ENCODE measurements at places on chromosomes 5 and 9. TPM values are rescaled to one million over a fixed set of nuclear protein-coding genes. Genes with fewer than 3 reads are reported as not detected.

DNA sequence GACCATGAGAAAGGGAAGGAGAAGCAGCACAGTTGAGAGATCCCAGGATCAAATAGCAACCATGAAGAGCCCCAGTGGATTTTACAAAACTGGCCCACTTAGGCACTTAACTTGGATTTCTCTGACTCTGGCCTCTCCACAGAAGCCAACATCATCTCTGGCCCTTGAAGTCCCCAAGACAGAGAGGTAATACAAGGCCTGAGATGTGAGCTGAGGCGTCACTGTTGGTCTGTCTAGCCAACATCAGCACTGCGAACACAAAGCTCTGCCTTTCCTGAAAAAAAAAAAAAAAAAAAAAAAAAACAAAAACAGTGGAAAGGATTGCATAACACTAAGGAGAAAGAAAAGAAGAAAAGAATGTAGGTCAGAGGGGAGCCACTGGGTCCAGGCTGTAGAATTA lies 378.3 kb downstream of the BRINP1 start:
- DNase-seq, result no peak

Gene DRD1
- 0.18 TPM for total RNA-seq

Gene PCDHB4
- 2.3 TPM for total RNA-seq

- peak; percentile 19 for DNase-seq
Measured at GRCh38 chr9:14692470-14693250, 572 bp downstream of the ZDHHC21 start.
